Vagina (tissue), 2 donors: ENCODE measurements at places on chromosomes 2 and 18. TPM values are rescaled to one million over a fixed set of nuclear protein-coding genes. Genes with fewer than 3 reads are reported as not detected.
A peak's percentile ranks its signal among the peaks of the same experiment; 100 is the strongest.

- no peak for DNase-seq
Measured at GRCh38 chr2:218713922-218714321, 3.3 kb downstream of the TTLL4 start.

GRCh38 chr2:44131177-44131576 lies 37.5 kb upstream of the PPM1B start:
- no peak for DNase-seq

GRCh38 chr18:50281295-50281971 lies at the start of gene MBD1:
Gene MBD1 (minus strand): TSS chr18:50281523. CDS start chr18:50279992, 1,531 bp downstream.
- peak; percentile 98 for DNase-seq

GRCh38 chr2:54952425-54952824 lies 97.8 kb downstream of the RTN4 start:
- no peak for DNase-seq

The AP1S3 gene
- total RNA-seq: 9.8 TPM

GRCh38 chr2:127526132-127527000 lies at the start of gene IWS1:
Gene IWS1 (minus strand): TSS chr2:127526489. CDS start chr2:127526208, 281 bp downstream.
- no peak for DNase-seq

DNA sequence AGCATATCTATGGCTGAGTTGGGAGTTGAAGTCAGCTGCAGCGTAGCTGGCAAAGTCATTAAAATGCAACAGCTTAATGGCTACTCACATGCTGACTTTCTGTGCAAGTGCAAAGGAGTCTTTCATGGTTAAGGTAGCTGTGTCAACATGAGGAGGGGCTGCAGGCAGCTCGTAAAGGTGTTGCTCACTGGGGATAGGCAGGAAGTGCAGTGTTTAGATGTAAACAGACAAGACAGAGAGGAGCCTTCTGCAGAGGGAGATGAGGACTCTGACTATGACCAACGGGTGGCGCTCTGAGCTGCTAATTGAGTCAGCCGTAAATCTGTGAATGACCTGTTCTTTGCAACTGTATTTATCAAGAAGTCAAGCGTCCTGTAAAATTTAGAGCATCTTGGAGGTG lies 22.3 kb upstream of the CAVIN2 start:
- no peak for DNase-seq

DNA sequence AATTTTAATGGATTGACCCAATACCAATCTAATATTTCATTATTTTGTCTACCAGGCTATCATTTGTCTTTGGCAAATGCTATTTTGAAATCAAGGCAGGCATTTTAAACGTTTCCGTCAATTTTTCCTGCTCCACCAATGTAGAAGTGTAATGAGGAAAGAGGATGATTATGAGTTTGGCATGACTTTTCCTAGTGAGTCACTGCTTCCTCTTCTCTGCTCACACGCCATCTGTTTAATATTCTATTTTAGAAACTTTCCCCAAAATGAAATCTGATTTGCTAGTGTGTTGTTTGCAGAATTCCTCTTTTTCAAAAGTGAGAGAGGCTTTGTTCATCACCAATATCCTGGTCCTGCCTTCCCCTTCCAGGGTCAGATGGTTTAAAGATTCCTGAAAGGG lies 42.5 kb upstream of the PID1 start:
- no peak for DNase-seq

The TUBB8B gene
- total RNA-seq: 1.7 TPM

The IL36A gene
- total RNA-seq: 2.7 TPM

The CDH20 gene
- not detected for total RNA-seq

The RHOB gene
- total RNA-seq: 1,771 TPM

The ICOS gene
- 1.7 TPM for total RNA-seq

DNA sequence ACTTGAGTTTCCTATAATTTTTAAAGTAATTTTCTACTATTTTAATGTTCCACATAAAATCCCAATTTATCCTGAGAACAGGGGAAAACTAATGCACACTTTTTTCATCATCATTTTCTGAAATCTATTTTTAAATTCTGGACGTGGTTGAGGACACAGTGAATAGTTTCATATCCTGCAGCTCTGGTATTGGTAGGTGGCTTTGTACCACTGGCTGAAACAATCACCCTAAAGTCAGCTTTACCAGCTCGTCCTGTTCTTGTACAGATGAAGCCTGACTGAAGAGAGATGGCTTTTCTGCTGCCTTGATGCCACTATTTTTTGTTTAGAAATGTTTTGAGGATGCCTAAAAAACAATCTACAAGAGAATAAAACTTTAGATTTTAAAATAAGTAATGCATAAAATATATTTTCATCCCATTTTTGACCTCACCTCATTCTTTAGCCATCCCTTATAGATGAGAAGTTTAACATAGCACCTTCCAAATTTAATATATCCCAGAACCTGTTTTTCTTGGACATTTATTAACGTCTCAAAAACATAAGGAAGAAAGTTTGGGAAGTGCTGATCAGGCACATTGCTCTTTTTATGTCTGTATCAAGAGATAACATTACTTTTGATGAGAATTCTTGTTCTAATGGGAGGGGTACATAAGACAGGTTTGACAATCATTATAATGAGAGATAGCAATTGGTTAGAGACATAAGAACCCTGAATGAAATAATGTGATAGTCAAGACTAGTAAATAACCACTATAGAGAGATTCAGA lies 80.9 kb downstream of the GALNT1 start:
- DNase-seq: no peak

The GREB1 gene
- total RNA-seq: 35.4 TPM

GRCh38 chr2:174666312-174666711 lies 68.7 kb upstream of the WIPF1 start:
- DNase-seq: no peak

DNA sequence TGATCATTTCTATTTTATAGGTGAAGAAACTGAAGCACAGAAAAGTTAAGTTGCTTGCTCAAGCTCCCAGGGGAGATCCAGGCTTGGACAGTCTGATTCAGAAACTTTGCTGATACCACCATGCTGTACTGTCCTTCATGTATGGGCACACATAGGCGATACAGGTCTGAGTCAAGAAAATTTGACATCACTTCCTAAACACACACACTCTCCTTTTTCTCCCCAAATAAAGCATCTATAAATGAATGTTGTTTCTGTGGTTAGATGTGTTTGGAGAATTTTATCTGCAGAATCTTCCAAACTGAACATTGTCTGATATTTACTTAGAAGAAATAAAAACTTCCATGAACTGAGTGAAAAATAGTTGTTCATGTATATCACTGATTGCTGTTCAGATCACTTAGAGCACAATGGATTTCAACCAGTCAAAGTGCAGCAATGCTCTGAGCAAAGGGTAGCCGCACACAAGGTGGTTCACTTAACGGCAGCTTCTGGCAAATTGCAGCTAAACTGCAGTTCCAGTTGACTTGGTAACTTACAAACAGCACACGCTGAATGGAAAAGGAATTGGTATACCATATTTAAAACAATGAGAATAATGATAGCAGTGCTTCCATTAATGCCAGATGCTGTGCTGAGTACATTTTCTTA lies 10.0 kb upstream of the AGFG1 start:
- DNase-seq: no peak

The PCARE gene
- not detected for total RNA-seq
